Femur (tissue), 1 donor: ENCODE measurements at places on chromosomes 3 and 15.

DNA sequence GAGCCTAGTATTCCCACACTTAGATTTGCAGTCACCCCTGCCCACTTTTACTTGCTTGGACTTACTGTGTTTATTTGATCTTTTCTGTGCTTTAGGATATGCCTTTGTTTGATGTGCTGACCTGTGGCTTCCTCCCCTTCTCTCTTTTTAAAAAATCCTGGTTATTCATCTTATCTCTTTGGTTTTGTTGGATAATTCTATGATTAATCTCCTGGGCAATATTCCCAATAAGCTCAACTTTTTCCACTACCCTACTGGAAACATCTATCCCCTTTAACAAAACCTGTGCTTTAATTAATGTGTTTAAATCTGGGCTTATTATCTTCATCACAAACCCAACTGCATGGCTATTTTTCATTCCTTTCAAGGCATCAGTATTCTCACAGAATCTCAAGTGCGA is 476.0 kb upstream of the TGFBR2 start:
- no peak for DNase-seq

- DNase-seq, result no peak
These were observed 424.0 kb upstream of the C2CD4B start for GRCh38 chr15:62588938-62589670.

- no peak for DNase-seq
These were observed 53.8 kb downstream of the IGSF11 start for GRCh38 chr3:118980832-118981231.

GRCh38 chr15:44427756-44428724 is 611 bp downstream of the CTDSPL2 start:
- DNase-seq, result no peak

GRCh38 chr15:92164327-92165000 is 229.2 kb upstream of the ST8SIA2 start:
- DNase-seq, result no peak

DNA sequence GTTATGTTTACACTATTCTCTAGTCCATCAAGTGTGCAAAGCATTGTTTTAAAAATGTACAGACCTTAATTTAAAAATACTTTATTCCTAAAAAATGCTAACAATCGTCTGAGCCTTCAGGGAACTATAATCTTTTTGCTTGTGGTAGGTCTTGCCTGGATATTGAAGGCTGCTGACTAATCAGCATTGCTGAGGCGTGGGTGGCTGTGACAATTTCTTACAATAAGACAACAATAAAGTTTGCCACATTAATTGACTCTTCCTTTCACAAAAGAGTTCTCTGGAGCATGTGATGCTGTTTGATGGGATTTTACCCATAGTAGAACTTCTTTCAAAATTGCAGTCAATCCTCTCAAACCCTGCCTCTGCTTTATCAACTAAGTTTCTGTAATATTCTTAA is 384.0 kb upstream of the TGFBR2 start:
- no peak for DNase-seq

GRCh38 chr15:27214961-27215360 is 244.0 kb downstream of the GABRG3 start:
- no peak for DNase-seq

- no peak for DNase-seq
These were observed 234.0 kb downstream of the PLCL2 start for GRCh38 chr3:17118771-17119170.

GRCh38 chr15:23594252-23594770 is 28.8 kb downstream of the MKRN3 start:
- DNase-seq, result no peak

GRCh38 chr3:71903112-71903495 is 118.2 kb upstream of the PROK2 start:
- no peak for DNase-seq

- DNase-seq, result no peak
These were observed 82.9 kb upstream of the BOC start for GRCh38 chr3:113128386-113129015.

DNA sequence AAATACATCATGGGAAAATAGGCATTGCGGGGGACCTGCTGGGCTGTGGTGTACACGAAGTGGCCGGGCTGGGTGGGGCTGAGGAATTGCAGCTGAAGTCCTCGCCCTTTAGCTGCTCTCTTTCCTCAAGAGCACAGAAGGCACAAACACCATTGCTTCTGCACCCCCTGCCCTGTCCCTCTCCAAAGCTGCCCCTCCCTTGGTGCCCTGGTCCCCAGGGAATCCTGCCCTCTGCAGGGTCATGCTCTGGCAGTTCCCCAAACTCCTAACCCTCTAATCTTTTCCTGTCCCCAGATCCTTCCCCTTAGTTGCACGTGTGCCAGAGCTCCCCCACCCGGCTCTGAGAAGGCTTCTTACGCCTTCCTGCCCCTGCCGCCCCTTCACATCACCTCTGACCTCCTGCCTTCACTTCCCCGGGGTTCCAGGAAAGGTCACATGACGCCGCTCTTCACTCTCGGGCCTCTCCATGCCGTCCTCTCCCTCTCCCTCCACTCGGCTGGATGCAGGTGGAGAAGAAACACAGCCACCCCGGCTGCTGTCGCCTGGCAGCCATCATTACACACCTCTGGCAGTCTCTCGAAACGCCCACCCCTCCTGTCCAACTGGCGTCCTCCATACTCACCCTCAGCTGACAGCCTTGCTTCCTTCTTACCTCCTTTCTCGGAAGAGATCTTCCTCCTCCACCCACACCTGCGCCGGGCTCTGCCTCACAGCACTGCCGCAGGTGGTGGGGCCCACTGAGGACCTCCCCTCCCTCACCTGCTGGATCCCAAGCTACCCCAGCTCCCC is 6.9 kb upstream of the PCSK6 start:
- no peak for DNase-seq

GRCh38 chr15:33968821-33969220 is 524 bp downstream of the CHRM5 start:
- no peak for DNase-seq

DNA sequence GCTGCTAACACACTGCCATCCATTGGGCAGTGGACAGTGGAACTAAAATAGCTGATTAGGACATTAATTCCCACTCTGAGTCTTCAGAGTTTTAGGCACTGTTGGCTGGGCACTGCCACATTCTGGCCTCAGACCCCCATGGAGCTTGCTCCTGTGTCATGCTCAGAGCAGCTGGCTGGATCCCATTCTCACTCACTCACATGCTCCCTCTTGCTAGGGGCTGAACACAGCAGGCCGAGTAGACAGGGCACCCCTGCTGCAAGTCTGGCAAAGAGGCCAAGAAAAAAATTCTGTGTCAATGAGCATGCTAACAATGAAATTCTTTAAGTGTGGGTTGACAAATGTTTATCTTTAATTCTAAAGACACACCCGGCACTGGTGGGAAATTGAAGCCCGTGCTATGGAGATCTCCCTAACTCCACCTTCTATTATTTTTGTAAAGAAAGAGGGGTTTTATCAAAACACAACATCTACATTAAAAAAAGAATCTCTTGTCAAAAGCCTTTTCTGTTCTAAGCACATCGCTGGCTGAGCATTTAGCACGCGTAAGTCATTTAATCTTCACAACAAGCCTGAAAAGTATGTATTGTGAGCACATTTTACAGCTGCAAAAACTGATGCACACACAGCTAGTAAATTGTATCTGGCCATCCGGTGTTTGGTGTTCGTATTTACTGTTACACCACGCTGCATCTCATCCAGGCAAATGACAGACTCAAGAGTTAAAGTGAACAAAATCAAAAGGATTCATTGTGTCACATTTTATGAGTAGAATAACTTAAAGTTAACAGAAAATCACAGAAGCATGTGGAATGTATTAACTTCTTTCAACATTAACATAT is 362.1 kb downstream of the PLOD2 start:
- DNase-seq, result no peak

GRCh38 chr3:161042023-161042501 is 63.1 kb downstream of the B3GALNT1 start:
- no peak for DNase-seq

GRCh38 chr3:44468572-44469520 is 8.6 kb downstream of the ZNF445 start:
- DNase-seq, result no peak

DNA sequence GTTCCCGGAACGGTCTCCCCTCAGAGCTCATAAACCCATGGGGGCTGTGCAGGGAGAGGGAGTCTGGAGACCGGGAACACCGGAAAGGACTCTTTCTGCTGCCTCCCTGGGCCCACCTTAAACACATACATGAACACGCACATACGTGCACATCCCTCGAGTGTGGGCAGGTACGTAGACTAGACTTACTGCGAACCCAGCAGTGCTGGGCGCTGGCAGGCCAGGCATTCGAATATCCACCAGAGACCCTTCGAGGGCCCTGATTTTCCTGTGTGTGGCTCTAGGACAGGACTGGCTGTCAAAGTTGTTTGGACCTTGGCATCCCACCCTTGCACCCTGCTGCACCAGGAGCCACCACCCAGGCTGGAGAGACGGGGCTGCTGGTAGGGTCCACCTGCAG is 102.7 kb downstream of the PLXNA1 start:
- DNase-seq, result no peak
